ENCODE measurements at places on chromosomes 1 and 21.

- no peak for DNase-seq
Measured at GRCh38 chr1:212938846-212939245, 11.5 kb upstream of the VASH2 start.

DNA sequence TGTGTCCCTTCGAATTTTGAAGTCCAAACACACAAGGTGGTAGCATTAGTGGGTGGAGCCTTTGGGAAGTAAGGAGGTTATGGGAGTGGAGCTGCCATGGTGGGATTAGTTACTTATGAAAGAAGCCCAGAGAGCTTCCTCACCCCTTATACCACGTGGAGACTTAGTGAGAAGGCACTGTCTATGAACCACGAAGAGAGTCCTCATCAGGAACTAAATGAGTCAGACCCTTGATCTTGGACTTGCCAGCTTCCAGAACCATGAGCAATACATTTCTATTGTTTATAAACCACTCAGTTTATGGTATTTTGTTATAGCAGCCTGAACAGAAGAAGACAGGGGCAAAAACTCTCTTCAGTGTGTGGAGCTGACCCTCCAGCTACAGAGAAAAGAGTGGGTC lies 259.3 kb upstream of the AJAP1 start:
- DNase-seq: no peak

- no peak for DNase-seq
Measured at GRCh38 chr21:41761934-41762635, 4.8 kb downstream of the RIPK4 start.

- no peak for DNase-seq
Measured at GRCh38 chr1:53625049-53625448, 113.9 kb downstream of the GLIS1 start.

- no peak for DNase-seq
Measured at GRCh38 chr1:160018347-160018746, 13.4 kb downstream of the PIGM start.

GRCh38 chr1:18693256-18694098 lies 62.8 kb downstream of the PAX7 start:
- no peak for DNase-seq

DNA sequence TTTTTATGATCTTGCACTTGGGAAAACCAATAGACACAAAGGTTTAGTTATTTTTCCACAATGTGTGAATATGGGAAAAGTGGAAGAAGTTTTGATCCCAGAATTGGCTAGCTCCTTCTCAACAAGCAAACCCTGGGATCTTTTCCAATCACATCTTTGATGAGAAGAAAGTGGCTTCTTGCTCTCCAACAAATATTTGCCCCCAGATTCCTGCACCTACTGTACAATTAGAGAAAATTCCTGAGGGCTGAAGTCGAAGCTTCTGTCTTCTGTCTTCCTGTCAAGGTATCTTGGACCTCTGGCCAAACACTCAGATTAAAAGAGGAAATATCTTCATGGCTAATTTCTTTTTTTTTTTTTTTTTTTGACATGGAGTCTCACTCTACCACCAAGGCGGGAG lies 113.1 kb upstream of the SLC45A1 start:
- no peak for DNase-seq

DNA sequence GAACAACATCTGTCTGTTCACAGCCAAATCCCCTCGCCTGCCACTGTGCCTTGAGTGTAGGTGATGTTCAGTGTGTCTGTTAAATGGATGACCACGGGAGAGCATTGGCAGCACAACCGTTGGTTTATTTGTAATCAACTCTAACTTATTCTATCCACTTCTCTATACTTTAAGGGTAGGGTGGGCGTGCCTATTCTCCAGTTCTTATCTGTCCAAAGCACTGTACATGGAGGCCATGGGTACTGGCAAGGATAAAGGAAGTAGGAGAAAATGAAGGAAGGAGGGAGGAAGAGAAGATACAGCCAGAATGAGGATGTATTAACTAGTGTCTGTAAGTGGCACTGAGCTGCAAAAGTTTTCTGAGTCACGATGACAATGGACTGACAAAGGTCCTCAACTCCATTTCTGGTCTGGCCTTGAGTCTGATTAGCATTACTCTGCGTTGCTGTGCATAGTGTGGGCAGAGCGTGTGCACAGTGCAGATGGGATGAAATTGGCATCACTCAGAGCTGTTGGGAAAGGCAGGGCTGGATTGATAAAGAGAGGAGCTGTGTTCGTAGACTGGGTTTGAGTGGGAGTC lies 7.1 kb downstream of the RHOU start:
- no peak for DNase-seq

DNA sequence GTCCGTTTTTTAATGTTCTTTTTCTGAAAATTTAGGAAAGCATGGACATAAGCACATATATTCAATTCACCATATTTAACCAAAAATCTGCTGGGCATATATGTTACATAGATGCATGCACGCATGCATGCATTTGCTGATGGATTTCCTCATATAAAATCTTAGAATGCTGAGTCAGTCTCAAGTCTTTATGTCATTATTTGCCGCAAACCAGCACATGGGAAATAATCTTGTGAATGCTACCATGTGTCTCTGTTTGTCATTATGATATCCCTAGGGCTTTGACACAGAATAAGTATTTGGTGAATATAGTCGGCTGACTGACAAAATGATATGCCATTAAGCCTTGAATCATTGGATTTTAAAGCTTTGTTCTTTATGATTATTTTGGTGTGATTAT lies 776.5 kb downstream of the KCNT2 start:
- DNase-seq: no peak

GRCh38 chr1:190759807-190760206 lies 282.1 kb upstream of the BRINP3 start:
- DNase-seq: no peak

- DNase-seq: no peak
Measured at GRCh38 chr1:30678209-30678608, 45.2 kb downstream of the MATN1 start.

GRCh38 chr1:228666686-228667623 lies 68.3 kb upstream of the RHOU start:
- DNase-seq: no peak
